Kidney tubule cell (primary cell): ENCODE measurements at places on chromosomes 5 and 9.
A peak's percentile ranks its signal among the peaks of the same experiment; 100 is the strongest.

- no peak for DNase-seq
Observed at GRCh38 chr5:66015196-66015960, 89.0 kb downstream of the ERBIN start.

GRCh38 chr9:120767451-120767850 is 25.8 kb downstream of the FBXW2 start:
- no peak for DNase-seq

GRCh38 chr5:124724357-124725039 is 21.9 kb downstream of the ZNF608 start:
- no peak for DNase-seq

GRCh38 chr9:112065806-112066606 is 109.1 kb downstream of the SUSD1 start:
- DNase-seq: peak; percentile 97

DNA sequence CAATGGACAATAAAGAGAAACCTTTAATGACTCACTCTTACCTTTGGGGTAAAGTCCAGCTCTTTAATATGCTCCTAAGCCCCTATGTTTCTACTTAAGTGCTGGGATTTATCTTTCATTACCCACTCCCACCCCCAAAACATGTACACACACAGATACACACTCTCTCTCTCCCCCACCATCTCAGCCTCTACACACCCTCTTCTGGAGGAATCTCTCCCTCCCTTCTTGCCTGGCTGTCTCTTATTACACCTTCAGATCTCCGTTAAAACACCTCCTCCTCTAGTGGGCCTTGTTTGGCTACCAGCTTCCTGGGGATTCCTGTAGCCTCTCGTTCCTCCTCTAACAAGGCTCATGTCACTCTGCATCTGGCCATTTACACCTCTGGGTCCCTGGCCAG is 6.9 kb downstream of the GPRIN1 start:
- DNase-seq: no peak
